ENCODE measurements at places on chromosomes 4 and X. TPM values are rescaled to one million over a fixed set of nuclear protein-coding genes. Genes with fewer than 3 reads are reported as not detected.

- peak; percentile 13 for DNase-seq
Measured at GRCh38 chrX:42149765-42150164, 226.4 kb upstream of the CASK start.

- no peak for DNase-seq
Measured at GRCh38 chr4:74539044-74539790, 94.3 kb downstream of the AREG start.

- no peak for DNase-seq
Measured at GRCh38 chrX:149494844-149495565, 10.1 kb downstream of the IDS start.

GRCh38 chrX:17662391-17662790 is 74.9 kb upstream of the SCML1 start:
- DNase-seq, result no peak

GRCh38 chrX:13014111-13015096 is 30.0 kb downstream of the FAM9C start:
- DNase-seq, result no peak

DNA sequence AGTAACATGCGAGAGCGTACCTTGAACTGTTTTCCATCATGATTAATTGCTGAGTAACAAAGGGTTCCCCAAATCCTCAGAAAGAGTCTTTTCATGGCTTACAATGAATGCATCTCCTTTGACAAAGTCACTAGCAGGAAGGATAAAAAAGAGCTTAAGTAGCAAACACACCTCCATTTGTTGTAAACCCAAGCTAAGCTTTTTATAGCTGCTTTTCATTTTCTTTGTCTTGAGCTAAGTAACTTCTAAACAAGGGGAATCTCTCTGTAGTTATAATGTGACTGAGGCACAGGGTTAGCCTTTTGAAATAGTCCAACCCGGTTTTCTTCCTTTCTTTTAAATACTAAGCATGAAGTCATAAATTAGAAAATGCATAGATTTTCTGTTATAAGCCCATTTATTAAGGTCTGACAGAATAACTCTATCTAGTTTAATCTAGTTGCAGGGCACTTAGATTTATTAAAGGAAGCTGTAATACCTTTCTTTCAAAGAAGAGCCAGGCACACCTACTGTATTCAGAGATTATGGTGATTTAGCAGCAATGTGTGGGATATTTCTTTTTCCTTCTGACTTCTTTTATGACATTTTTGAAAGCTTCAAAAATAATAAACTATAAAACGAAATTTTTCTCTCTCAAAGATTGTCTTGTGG is 226.9 kb upstream of the SMIM31 start:
- no peak for DNase-seq

DNA sequence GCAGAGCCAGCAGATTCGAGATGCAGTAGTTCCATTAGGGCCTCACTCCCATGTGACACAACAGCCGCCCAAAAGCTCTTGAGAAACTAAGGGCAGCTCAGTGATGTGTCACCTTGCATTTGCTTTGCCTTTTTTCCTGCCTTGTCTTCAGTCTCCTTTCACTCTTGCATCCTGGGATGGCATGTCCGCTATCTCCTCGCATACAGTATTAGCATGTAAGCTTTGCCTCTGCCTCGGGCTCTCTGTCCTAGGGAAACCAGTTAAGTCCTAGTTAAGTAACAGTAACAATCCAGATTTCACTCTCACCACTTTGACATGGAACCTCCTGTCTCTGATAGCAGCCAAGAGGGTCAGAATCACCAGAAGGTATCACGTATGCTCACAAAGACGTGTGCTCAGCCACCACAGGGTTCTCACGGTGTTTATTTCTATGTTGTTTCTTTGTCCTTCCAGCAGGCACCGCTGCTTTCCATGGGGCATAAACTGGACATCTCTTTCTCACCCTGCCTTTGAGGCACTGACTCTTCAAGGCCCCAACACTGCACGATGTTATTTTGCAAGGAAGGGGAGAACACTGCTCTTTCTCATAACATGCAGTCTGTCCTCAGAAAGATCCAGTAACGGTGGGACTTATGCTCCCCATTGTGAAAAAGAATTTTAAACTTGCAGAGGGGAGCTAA is 26.7 kb upstream of the SORBS2 start:
- no peak for DNase-seq

DNA sequence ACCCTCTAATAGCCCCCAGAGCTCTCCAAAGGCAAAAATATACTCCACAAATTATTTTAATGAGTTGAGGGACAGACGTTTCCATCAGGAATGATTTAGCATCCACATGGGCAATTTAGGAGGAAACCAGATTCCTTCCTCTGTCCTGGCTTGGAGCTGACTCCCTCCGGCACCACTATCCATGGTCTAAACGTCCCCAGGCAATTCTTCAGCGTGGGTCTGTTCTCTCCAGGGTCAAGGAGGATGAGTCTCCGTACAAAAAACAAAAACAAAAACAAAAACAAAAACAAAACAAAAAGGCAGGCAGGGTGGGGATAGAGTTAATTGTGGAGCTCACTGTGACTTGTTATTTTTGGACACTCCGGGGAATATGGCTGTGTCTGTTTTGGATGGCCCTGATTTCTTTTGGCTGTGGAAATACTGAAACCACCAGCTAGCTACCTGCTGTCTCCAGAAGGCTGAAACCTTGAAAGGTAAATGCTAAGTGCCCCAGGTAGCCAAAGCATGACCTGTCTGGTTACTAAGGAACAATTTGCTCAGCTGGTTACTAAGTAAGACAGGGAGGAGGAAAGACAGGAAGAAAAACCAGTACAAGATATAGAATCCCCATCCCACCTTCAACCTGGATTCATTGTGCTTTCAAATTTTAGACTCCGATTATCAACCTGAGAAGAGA is 419.1 kb upstream of the LCORL start:
- DNase-seq, result no peak

DNA sequence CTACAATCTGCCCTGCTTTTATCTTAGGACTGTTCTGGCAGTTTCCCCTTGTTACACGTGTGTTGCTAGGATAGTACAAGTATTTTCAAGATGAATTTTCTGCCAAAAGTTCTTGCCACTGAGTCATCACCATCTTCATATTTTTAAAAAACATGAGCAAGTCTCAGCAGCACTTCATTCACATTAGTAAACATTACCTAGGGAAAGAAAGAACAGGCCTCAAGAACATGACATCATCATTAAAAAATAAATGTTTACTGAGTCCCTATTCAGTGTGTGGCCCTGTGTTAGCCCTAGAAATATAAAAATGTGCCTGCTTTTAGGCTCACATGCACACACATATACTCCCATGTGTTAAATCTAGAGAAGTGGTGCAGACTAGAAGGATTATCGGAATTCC is 18.7 kb upstream of the GPC3 start:
- no peak for DNase-seq

DNA sequence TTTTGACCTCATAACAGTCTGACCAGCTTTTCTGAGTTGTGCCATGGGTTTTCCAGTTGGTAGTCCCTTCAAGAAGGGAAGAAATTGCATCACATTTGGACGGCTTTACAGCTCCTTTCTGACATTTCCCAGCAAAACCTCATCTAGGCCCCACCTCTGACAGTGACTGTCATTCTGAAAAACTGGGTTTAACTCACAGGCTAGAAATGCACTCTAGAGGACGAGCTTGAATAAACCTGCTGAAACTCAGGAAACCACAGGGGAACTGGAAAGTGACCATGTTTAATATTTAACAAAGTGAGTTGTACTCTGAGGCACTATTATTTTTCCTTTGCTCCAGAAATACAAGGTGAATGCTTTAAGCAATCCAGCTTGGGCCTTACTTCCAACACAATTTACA is 434.3 kb upstream of the RASGEF1B start:
- DNase-seq, result no peak

DNA sequence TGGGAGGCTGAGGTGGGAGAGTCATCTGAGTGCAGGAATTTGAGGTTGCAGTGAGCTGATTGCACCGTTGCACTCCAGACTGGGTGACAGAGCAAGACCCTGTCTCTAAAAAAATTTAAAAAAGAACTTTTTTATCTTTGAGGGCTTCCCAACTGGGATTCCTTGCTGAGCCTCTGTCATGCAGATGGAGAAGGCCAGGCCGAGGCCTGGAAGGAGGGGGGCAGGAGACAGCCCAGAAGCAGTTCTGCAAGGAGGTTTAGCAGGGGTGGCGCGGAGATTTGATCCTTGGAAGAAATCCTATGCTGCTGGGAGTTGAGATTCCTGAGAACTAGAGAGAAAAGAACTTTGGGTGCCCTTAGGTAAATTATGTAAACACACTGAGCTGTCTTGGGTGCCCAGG is 2.5 kb upstream of the ARSD start:
- no peak for DNase-seq

- no peak for DNase-seq
Measured at GRCh38 chr4:116878280-116878679, 207.1 kb downstream of the TRAM1L1 start.

GRCh38 chrX:118652717-118653116 is 74.7 kb upstream of the IL13RA1 start:
- DNase-seq, result no peak

The PAGE2B gene
- total RNA-seq, result not detected

The RTL3 gene
- total RNA-seq, result 0.15 TPM

The FAM156A gene
- 14.2 TPM for total RNA-seq

The WAS gene
- 5.0 TPM for total RNA-seq

The GPR82 gene
- total RNA-seq, result not detected

The CYP2U1 gene
- 10.8 TPM for total RNA-seq

The DAPP1 gene
- 1.5 TPM for total RNA-seq

The EDA2R gene
- 0.94 TPM for total RNA-seq

The CFI gene
- 22.6 TPM for total RNA-seq

The SPANXN4 gene
- total RNA-seq, result not detected

The PABPC1L2A gene
- not detected for total RNA-seq

The GUCY1B1 gene
- 10.5 TPM for total RNA-seq

The P2RY4 gene
- not detected for total RNA-seq

The DDX53 gene
- not detected for total RNA-seq

All from left cardiac atrium (tissue), 4 donors.